HT1080 (cell line): ENCODE measurements at places on chromosomes 16 and 17.

GRCh38 chr17:72342061-72342460 is 221.2 kb downstream of the SOX9 start:
- no peak for DNase-seq

GRCh38 chr17:78598013-78598471 is 20.8 kb upstream of the DNAH17 start:
- no peak for DNase-seq

DNA sequence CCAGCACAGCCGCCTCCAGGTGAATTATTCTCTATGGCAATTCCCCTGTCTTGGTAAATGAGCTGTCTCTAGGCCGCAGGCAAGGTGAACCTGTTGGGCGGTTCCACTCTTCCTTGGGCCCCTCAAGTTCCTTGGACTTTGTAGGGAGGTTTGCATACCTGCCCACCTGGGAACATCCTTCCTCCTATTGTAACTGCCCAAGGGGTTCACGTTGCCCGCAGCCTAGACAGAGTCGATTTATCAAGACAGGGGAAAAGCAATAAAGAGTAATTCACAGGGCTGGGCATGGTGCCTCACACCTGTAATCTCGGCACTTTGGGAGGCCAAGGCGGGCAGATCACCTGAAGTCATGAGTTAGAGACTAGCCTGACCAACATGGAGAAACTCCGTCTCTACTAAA is 122.5 kb downstream of the KCNJ18 start:
- no peak for DNase-seq

DNA sequence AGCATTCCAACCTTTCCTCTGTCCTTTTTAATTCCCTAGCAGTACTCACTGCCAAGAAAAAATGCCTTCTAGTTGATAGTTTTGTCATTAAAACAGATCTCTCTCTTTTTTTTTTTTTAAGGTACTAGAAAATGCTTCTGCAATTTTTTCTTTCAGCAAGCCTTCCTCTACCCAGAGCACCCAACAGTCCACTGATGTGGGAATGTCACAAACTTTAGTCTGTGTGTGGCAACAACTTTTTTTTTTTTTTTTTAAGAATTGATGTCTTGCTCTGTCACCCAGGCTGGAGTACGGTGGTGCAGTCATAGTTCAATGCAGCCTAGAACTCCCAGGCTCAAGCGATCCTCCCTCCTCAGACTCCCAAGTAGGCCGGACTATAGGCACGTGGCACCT is 34.7 kb downstream of the CDRT15 start:
- no peak for DNase-seq

DNA sequence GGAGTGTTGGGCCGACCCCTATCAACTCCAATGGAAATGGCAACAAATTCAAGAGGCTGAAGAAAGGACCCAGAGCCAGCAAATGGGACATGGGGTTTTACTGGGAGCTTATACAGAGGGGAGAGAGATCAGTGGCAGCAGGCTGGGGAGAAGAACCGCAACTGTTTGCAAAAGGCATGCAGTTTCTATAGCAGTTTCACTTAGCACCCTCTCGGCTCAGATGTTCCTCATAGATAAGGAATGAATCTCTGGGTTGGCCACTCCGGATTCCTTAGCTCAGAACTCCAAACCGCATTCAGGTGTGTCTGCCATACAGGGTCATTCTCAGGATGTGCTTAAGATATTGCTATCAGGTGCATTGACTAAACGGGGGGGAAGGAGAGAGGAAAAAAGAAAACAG is 71.1 kb upstream of the RPL38 start:
- no peak for DNase-seq

- DNase-seq = no peak
These were observed 12.8 kb downstream of the CYTH1 start for GRCh38 chr17:78769196-78769773.
